Kasumi-1 (cell line): ENCODE measurements at places on chromosomes 7 and 10.

DNA sequence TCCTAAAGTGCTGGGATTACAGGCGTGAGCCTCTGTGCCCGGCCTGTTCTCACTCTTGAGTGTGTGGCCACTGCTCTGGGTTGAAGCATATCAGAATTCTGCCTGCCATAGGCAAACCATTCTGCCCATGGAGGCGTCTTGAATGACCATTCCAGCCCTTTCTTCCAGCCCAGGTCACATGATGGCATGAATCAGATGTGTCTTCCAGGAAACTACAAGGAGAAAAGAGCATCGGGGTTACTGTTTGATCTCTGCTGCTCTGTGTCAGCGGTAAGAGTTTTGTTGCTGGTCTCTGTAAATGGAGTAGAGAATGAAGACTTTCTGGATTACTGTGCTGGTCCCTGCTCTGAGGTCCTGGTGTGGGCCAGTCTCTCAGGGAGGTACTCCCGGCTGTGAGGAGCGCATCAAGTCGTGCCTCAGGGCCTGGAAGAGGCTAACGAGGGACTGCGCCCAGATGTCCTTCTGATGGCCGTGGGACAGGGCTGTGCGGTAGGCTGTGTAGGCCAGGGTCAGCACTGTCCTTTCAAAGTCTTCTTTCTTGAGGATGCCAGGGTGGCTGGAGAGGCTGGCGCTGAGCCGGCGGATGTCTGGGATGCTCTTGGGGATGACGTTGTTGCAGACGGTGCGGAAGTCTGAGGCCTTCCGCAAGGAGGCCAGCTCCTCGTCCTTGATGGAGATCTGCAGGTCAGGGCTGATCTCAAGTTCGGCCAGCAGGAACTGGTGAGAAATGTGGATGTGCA, 5.8 kb upstream of the SLC13A4 start:
- DNase-seq = no peak

- no peak for DNase-seq
Measured at GRCh38 chr7:154672659-154673415, 330.1 kb downstream of the PAXIP1 start.

GRCh38 chr7:101420436-101420835, 57.8 kb downstream of the COL26A1 start:
- no peak for DNase-seq

DNA sequence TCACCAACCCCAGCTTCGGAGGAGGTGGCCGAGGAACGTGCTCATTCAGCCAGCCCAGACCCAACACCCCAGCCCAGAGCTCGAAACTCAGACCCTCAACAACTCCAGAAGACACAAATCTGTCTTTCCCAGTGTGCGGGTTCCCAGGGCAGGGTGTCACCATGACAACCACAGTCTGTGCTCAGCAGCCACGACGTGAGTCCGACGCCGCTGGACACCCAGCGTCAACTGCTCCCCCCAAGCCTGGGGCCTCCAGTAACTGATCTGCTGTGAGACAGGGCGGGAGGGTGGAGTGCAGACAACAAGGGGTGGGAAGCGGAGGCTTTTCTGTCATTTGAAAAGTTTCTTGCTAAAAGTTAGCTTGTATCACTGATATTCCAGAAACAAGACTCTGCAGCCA, 167.2 kb downstream of the MAD1L1 start:
- DNase-seq = no peak

- peak; percentile 94 for DNase-seq
Measured at GRCh38 chr10:97713339-97713825, at the start of gene MARVELD1. MARVELD1 (plus strand) TSS chr10:97713730; CDS start chr10:97713877, 147 bp downstream.

GRCh38 chr7:17069146-17069545, 187.4 kb upstream of the AGR3 start:
- no peak for DNase-seq

DNA sequence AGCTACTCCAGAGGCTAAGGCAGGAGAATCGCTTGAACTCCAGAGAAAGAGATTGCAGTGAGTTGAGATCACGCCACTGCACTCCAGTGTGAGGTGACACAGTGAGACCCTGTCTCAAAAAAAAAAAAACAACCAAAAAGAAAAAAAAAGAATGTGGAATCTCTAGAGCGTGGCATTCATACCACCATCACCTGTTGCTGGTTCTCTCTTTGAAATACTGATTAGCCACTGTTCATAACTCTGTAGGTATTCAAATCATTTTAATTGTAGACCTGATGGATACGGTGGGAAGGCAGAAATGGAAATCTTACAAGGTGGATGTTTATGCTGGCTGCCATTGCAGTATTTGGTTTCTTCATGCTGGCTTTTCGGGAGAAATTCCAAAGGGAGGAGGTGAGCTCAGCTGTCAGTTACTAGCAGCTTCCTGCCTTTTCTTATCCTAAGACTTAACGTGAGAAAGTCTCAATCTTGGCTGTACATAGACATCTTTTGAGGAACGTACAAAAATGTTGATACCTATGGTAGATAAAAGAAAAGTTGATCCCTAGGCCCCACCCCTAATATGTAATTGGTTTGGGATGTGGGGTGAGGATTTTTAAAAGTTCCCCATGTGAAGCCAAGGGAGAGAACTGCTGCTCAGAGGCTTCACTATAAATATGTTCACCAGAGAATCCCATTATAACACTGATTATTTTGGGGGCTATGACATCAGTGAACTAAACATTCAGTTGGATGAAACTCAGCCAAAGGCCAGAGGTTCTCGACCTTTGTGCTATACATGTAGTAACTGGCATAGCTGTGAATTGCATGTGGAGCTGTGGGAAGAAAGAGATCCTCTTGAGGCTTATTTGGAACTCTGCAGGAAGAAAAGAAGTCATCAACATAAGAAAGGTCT, 26.9 kb upstream of the MKLN1 start:
- no peak for DNase-seq

GRCh38 chr7:105365541-105366534, 22.9 kb downstream of the SRPK2 start:
- DNase-seq = no peak

DNA sequence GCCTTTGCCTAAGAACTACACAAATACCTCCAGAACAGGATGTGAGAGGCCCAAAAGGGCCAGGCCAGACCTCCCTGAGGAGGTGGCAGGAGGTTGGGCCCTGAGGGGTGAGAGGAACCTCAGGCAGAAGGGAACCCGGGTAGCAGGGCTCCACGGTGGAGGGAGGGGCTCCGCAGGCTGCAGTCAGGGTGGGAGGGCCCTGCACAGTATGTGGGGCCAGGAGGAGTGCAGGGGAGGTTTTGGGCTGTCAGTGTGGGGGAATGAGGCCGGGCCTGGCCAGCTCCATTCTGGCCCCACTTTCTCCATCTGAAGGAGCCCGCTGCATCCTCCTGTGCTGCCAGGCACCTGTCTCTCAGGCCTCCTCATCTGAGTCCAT, 25.9 kb downstream of the DNAJB12 start:
- DNase-seq = no peak

DNA sequence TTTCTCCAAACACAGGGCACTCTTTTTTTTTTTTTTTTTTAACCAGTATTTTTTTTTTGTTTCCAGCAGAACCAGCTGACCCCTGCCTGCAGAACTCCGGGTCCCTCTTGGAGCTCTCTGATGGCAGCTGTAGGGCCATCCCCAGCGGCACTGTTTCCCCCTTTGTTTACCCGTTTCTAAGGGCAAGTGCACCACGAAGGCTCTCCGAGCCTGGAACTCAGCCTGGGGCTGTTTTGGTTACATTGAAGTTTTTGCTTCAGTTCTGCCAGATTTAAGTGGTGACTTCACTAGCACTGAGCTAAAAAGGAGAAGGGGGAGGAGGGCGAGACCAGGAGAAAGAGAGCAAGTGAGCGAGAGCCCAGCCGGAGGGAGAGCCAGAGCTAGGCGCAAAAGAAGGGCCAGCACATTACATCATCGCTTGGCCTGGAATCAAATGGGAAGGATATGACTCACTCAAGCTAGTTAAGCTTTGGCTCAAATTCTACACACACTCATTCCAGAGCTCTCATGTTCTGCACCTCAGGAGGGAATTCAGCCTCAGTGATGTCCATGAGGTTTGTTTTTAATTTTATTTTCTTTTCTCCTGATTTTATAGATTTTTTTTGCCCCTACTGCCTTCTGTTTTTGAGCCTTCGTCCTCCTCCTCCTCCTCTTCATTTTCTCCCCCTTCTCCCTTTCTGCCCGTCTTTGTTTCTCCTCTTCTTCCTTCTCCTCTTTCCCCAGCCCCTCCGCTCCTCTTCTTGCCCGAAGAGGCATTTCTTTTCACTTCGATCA, 272.3 kb downstream of the TRIL start:
- DNase-seq = peak; percentile 93

DNA sequence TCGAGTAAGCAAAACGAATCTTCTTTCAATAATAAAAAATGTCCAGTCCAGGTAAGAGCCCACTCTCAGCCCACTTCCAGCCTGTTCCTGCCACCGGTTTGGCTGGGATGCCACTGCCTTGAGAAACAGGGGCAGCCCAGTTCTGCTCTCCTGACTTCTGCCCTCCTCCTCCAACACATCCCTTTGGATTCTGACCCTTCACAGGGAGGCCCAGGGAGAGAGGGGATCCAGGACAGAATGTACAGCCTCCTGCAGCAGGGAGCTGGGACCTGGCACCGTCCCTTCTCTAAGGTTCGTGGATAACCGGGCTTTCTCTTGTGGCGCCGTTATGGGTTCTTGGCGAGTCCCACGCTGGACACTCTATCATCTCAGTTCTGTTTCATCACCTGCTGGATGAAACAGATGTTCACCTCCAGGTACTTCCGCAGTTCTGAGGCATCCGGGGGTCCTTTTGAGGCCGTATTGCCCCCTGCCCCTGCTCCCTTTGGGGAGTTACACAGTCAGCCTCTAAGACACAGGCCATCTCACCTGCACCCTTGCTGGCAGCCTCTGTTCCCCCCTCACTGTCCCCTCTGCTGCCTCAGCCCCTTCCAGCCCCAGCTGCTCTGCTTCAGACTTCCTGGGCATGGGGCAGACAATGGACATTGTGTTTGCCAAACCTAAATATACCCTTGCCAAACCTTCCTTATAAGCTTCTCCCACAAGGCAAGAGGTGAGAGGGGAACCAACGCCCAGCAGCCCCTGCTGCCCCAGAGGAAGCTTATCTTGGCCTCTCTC, 203.8 kb upstream of the ZMIZ1 start:
- no peak for DNase-seq

DNA sequence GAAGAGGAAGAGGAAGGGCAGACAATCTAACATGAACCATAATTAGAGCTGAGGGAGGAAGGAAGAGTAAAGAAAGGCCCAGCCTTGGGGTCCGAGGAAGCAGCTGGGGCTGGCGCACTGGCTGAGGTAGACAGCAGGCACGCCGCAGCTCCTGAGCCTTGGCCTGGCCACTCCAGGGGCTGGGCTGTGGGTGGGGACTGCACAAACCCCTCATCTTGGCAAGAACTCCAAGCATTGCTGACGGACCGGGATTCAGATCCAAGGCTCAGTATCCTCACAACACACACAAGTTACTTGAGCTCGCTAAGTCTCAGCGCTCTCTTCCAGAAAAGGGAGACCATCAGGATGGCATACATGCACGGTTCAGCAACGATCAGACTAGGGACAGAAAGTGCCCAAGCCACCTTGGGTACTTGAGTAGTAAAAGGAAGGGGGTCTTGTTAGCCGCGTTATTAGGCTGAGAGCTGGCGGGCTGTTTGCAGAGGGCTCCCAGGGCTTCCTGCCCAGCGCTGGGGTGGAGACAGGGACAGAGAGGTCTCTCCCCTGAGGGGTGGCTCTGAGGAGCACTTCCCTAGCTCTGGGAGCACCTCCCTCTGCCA, 4.5 kb downstream of the TNS3 start:
- peak; percentile 50 for DNase-seq

DNA sequence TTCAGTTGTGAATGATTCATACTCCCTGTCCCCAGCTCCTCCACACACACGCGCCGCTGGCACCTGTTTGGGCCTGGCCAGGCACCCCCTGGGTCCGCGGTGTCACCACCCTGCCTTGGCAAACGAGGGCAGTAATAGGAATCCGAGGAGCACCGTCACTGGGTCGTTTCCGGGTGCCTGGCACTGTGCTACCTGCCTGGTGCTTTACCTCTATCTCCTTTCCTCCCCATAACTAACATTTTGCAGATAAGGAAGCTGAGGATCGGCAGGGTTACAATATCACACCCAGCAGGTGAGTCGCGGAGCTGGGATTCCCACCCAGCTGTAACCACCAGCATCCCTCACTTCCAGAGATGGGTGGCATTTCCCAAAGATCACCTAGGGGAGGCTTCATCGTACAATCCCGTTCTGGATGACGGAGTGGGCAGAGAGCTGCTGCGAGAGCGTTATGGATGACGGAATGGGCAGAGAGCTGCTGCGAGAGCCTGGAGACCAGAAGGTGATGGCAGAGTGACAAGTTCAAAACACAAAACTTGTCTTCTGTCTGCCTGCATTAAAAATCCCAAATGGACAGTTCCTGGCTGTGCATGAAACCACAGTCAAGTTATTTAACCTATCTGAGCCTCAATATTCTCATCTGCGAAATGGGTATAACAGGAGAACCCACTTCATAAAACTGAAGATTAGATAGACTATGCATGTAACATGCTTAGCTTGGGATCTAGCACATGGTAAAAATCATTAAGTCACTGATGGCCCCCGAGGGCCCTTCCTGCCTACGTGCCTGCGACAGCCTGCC, 1.1 kb upstream of the HSPA12A start:
- no peak for DNase-seq

- no peak for DNase-seq
Measured at GRCh38 chr7:12769444-12769843, 82.0 kb downstream of the ARL4A start.

DNA sequence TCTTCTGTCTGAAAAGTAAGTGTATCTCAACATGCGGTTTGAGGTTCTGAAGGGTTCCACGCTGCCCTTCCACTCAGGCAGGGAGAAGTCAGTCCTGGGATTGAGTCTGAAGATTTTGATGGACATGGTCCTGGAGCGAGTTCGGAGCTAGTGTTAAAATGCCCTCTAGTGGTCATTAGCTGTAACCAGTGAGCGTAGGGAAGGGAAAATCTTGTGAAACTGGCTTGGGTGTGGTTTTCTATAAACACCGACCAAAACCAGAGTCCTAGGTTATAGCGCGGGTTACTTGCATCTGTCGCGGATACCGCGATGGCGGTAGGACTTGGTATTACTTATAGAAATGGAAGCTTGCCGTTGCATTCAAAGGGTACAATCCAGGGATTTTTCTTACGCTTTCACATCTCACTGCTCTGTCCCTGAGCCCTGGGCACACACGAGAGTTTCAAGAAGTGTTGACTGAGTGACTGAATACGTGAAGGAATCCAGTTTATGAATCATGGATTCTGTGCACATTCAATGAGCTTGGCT, 348.2 kb upstream of the C7orf33 start:
- DNase-seq = peak; percentile 82

DNA sequence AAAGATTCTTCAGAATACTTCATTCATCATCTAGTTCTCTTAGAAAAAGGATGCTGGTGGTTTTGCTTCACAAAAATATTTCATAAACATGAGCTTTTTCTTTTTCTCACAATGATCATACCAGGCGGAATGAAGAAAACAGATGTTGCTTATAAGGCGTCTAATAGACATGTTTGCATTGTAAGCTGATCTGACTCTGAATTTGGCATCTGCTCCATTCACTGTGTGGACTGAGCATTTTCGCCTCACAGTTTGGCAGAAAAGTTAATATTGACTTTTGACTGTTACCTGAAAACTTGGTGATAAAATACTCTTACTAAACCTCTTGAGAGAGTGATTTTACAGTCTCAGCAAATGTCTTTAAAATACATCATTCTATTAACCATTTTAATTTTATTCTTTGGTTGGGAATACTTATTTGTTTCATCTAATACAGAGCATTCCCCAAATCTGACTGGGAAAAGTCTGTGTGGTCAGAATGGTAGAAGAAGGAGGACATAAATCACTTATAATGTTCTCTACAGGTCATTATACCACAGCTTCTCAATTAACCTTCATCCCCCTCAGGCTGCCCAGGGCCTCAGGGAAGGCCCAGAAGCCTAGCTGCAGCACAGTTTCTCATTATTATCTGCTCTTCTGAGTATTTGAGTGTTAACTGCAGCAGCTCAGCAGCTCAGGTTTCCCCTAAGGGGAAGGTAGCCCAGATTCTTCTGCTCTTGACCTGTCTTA, 121.6 kb upstream of the KAT6B start:
- no peak for DNase-seq

- DNase-seq = no peak
Measured at GRCh38 chr7:129095258-129095657, 40.3 kb upstream of the TNPO3 start.
